Breast epithelium (tissue), 4 donors: ENCODE measurements at places on chromosomes 16 and 17. TPM values are rescaled to one million over a fixed set of nuclear protein-coding genes. Genes with fewer than 3 reads are reported as not detected.

Gene GPR139
- total RNA-seq, result not detected

Gene ZSCAN10
- not detected for total RNA-seq

Gene PIP4K2B
- total RNA-seq, result 43.0 TPM

Gene CHRNE
- 2.0 TPM for total RNA-seq

Gene SHISA6
- 0.44 TPM for total RNA-seq

Gene CTCF
- 51.7 TPM for total RNA-seq

Gene SEC14L5
- total RNA-seq, result 1.3 TPM

Gene APOBR
- 3.1 TPM for total RNA-seq

Gene POLR2C
- total RNA-seq, result 119 TPM

Gene AMFR
- total RNA-seq, result 156 TPM

- no peak overlapping the region for H3K27ac ChIP-seq
- DNase-seq, result no peak
- H3K27me3 ChIP-seq, result no peaks in the 10 kb centered on the region
- H3K36me3 ChIP-seq, result no peaks in the 10 kb centered on the region
- H3K4me1 ChIP-seq, result peaks cover 15% of the 10 kb centered on the region
These were observed 74.3 kb downstream of the KANSL1 start for GRCh38 chr17:46118964-46119363.

GRCh38 chr16:10181196-10182162 lies 749 bp downstream of the GRIN2A start:
- peak; percentile 32 for DNase-seq
- H3K36me3 ChIP-seq, result no peaks in the 10 kb centered on the region
- peak overlapping the region; percentile 21 for H3K4me3 ChIP-seq
- H3K27me3 ChIP-seq, result peaks cover 5% of the 10 kb centered on the region
- no peak overlapping the region for H3K27ac ChIP-seq

- peaks cover 6% of the 10 kb centered on the region for H3K27me3 ChIP-seq
- no peak for DNase-seq
- no peak overlapping the region for H3K4me3 ChIP-seq
- H3K4me1 ChIP-seq, result no peaks in the 10 kb centered on the region
- no peaks in the 10 kb centered on the region for H3K36me3 ChIP-seq
These were observed 64.1 kb downstream of the SDK2 start for GRCh38 chr17:73580073-73580710.

DNA sequence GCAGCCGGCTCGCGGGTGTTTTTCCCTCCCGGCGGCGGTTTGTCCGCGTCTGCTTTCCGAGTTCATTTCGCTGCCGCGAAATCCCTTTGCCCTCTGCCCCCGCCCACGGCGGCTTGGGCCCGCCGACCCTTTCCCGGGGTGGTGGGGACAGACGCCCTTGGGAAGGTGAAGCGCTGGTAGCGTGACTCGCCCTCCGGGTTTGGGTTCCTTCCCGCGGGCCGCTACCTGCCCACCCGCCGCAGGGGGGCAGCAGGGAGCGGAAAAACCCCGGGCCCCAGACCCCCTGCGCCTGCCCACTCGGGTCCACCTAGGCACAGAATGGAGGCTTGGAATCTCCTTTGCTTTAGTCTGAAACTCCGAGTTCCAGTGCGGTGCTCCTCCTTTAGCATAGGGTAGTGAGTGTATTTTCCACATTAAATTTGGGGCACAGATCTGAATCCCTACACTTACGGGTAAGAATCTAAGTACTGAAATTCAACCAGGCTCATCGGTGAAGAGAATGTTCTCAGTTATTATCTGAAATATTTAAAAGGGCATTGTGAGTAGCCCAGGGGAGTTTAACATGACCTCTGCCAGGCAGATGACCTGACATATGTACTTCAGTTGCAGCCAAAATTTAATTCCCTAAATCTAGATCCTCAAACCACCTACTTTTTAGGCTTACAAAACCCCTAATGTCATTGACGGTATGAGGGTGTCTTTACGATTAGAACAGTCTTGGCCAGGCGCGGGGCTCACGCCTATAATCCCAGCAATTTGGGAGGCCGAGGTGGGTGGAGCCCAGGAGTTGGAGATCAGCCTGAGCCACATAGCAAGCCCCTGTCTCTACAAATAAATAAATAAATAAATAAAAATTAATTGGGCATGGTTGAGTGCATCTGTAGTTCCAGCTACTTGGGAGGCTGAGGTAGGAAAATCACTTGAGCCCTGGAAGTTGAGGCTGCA lies 1.0 kb downstream of the NME2 start:
- H3K4me1 ChIP-seq, result peaks cover 5% of the 10 kb centered on the region
- DNase-seq, result no peak
- H3K27me3 ChIP-seq, result no peaks in the 10 kb centered on the region
- peaks cover 4% of the 10 kb centered on the region for H3K36me3 ChIP-seq

GRCh38 chr17:77654296-77654695 lies 304.2 kb upstream of the TNRC6C start:
- DNase-seq, result no peak
- H3K36me3 ChIP-seq, result no peaks in the 10 kb centered on the region
- H3K4me3 ChIP-seq, result no peak overlapping the region
- H3K27ac ChIP-seq, result no peak overlapping the region
- H3K4me1 ChIP-seq, result no peaks in the 10 kb centered on the region

- H3K4me3 ChIP-seq, result no peak overlapping the region
- no peak overlapping the region for H3K27ac ChIP-seq
- DNase-seq, result no peak
- no peaks in the 10 kb centered on the region for H3K27me3 ChIP-seq
These were observed 65.8 kb upstream of the ENDOV start for GRCh38 chr17:80349151-80349651.
